ENCODE measurements at places on chromosomes 7 and 10. TPM values are rescaled to one million over a fixed set of nuclear protein-coding genes. Genes with fewer than 3 reads are reported as not detected.

DNA sequence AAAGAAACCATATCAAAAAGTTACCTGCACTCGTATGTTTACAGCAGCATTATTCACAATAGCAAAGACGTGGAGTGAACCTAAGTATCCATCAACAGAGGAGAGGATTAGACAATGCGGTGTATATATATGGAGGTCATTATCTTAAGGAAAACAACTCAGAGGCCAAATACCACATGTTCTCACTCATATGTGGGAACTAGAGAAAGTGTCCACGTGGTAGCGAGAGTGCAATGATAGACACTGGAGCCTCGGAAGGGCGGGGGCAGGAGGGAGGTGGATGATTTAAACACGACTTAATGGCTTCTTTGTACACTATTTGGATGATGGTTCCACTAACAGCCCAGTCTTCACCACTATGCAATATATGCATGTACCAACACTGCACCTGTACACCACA, 40.1 kb upstream of the RNF32 start:
- no peak for DNase-seq
- H3K4me1 ChIP-seq, result no peaks in the 10 kb centered on the region
- H3K36me3 ChIP-seq, result no peaks in the 10 kb centered on the region
- H3K27ac ChIP-seq, result no peak overlapping the region
- H3K4me3 ChIP-seq, result no peak overlapping the region

- H3K27ac ChIP-seq, result no peak overlapping the region
- H3K4me1 ChIP-seq, result no peaks in the 10 kb centered on the region
- H3K36me3 ChIP-seq, result no peaks in the 10 kb centered on the region
- no peaks in the 10 kb centered on the region for H3K27me3 ChIP-seq
- H3K4me3 ChIP-seq, result no peak overlapping the region
- no peak for DNase-seq
These were observed 40.2 kb downstream of the SEMA3E start for GRCh38 chr7:83608716-83609115.

- peaks cover 73% of the 10 kb centered on the region for H3K4me1 ChIP-seq
- no peaks in the 10 kb centered on the region for H3K27me3 ChIP-seq
- DNase-seq, result no peak
- no peak overlapping the region for H3K27ac ChIP-seq
- peaks cover 63% of the 10 kb centered on the region for H3K36me3 ChIP-seq
These were observed 6.5 kb downstream of the PPIF start for GRCh38 chr10:79353726-79354125.

DNA sequence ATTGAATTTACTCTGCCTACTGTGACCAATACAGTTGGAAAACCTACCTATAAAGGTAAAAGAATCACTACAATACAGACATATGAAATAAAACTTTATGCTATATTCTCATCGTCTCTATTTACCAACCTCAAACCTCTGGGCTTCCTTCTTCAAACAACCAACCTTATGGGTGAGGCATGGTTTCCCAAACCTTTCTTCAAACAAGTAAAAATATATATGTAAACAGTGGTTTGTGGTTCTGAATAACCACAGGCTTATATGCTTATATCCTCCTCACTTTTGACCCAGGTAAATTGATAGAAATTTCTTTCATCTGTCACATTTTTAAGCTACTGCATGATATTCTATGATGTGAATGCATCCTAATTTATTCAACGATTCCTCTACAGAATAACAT, 103.6 kb downstream of the ITGB1 start:
- no peaks in the 10 kb centered on the region for H3K27me3 ChIP-seq
- no peaks in the 10 kb centered on the region for H3K36me3 ChIP-seq
- H3K27ac ChIP-seq, result no peak overlapping the region
- no peaks in the 10 kb centered on the region for H3K4me1 ChIP-seq
- DNase-seq, result no peak

GRCh38 chr7:158257516-158258410, 329.9 kb downstream of the PTPRN2 start:
- H3K4me3 ChIP-seq, result no peak overlapping the region
- H3K36me3 ChIP-seq, result no peaks in the 10 kb centered on the region
- no peak overlapping the region for H3K27ac ChIP-seq
- H3K4me1 ChIP-seq, result no peaks in the 10 kb centered on the region
- peaks cover 21% of the 10 kb centered on the region for H3K27me3 ChIP-seq

Gene BNIP3
- 6.4 TPM for polyA plus RNA-seq

Data from spleen (tissue), 13 donors.